Fibroblast of gingiva (primary cell): ENCODE measurements at places on chromosomes 3 and 15.

- DNase-seq = no peak
Measured at GRCh38 chr15:36882487-36883131, 217.7 kb downstream of the MEIS2 start.

GRCh38 chr15:43125100-43125661 lies 8.2 kb upstream of the TMEM62 start:
- no peak for DNase-seq

DNA sequence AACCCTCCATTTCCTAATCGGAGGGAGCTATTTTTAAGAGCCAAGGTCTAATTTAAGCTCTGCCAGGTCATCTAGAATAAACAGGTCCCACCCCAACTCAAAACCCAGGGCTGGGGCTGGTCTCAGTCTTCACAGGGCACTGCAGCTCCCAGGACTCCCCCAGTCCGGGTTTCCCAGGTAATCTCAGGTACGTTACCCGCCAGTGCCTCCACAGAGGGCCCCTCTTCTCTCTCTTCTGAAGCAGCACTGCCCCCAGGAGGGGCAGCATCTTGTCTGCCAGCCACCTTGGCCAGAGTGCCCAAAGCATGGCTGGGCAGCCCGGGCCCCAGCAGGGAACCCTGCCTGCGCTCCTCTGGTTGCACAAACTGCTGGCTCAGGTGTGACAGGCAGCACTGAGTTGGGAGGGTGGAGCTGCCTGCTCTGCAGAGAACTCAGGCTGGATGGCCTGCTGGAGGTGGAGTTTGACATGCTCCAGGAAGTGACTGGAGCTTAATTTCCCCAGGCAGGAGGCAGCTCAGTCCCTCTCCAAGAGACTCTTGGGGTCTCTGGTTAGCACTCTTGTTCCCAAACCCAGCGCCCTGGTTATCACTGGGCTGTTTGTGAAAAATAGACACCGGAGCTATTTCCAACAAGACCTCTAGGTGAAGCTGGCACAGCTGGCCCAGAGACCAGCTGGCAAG lies at the start of gene PLA2G4F:
Gene PLA2G4F (minus strand): TSS at position 394 of the 680 bp plus-strand sequence. CDS start 87 bp downstream, at position 307.
- DNase-seq = no peak

DNA sequence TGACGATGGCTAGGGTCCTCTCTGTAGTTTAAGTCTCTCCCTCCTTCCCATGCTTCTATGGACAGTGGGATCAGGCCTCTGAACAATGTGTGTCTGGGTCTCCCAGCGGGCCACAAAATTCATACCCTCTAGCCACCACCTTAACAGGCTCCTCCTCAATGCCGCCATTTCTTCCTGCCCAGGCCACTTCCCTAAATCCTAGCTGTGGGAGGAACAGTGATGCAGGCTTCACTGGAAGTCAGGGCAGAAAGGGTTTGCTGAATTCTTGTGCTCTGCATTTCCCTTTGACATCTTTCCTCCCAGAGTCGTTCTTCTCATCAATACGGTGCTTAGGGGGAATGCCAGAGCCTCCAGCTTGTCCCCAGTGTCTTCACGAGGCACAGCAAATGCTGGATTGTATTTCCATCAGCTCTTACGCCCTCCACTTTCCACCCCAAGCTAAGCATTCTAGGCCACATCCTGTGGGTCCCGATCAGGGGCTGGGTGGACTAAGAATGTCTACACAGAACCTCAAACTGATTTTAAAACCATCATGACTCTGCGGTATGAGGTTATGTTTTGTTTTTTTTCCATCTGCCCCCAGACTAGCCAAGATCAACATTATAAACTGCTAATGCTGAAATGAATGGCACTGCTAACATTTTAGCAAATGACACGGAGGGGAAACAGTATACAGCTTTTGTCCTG lies 11.9 kb upstream of the LDHAL6B start:
- DNase-seq = no peak

- no peak for DNase-seq
Measured at GRCh38 chr3:47722859-47723258, 58.8 kb downstream of the SMARCC1 start.

DNA sequence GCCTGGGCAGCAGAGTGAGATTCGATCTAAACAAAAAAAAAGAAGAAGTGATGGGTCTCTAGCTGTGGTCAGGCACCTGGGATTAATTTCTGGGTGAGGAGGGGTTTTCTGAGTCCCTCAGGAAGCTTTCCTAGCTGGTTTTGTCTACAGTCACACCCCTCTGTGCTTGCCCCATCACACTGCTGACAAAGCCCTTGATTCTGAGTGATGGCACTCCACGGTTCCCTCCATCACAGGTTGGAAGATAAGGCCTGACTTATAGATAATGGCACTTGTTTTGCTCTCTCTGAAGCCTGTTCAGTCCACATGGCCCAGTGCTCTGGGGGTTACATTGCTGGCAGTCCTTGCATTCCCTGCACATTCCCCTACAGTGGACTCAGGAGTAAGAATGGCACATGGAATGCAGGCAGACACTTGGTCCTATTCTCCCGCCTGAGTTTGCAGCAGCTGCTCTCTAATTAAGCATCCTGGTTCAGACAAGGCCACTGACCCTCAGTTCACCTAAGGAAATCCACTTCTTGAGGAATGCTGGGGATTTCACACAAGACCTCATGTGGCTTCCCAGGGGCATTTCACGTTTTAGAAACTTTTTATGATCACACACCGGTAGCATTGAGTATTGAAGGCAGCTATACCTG lies 81.0 kb upstream of the NMNAT3 start:
- peak; percentile 44 for DNase-seq

- no peak for DNase-seq
Measured at GRCh38 chr15:67805666-67806516, 19.4 kb upstream of the SKOR1 start.

- DNase-seq = peak; percentile 84
Measured at GRCh38 chr15:77402740-77403379, 17.0 kb downstream of the PEAK1 start.

DNA sequence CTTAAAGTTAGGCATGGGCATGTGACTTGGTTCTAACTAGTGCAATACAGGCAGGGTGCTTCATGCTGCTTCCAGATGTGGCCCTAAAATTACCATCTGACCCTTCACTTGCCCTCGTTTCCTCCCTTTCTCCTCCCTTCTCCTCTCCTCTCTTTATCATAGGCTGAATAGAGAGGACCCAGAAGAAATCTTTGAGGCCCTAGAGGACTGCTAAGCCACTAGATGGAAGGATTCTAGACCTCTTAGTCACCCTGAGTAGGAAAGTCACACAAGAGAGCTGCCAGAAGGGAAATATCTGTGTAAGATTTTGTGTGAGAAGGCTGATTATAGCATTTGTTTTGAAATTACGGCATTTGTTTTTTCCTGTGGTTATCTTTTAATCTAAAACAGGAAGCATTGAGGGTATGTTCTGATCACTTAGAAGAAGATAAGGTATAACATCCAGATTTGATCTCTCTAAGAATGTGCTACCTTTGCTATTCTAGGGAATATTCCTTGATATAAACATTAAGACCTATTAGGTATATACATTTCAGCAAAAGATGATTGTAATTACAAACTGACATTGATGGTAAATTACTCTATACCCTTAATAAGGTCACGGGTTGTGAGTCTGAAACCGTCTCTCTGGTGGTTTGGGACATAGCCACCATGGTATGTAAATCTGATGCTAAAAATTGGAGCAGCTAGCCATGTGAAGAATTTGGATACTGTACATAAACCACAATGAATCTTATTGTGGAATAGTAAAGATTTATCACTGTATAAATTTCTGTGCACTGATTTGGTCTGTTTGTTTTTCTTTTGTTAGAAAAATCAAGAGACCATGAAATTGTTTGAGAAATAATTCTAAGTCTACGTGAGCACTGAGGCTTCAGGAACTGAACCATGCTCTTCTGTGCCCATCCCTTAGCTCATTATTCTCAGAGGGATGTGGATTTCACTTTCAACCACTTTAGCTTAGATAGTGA lies 84.1 kb downstream of the TP63 start:
- DNase-seq = peak; percentile 70

DNA sequence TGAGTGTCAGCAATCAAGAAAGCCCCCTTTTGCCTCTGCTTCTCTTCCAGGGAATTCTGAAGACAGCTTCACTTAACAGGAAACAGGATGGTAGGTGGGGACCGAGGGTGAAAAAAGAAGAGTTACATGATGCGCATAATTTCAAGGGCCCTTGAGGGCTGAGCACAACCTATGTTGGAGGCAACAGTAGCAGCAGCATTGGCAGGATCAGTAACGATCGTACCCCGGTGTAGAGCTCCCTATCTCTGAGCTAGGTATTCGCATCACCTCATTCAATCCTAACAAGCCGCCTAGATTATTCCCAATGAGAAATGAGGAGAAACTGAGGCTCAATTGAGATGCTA lies 432 bp upstream of the RAD54L2 start:
- DNase-seq = no peak

- peak; percentile 39 for DNase-seq
Measured at GRCh38 chr3:139238281-139239030, 105.4 kb upstream of the MRPS22 start.

GRCh38 chr3:39280571-39280970 lies 735 bp upstream of the CX3CR1 start:
- DNase-seq = no peak

- no peak for DNase-seq
Measured at GRCh38 chr15:91813924-91814323, 39.6 kb upstream of the SLCO3A1 start.

DNA sequence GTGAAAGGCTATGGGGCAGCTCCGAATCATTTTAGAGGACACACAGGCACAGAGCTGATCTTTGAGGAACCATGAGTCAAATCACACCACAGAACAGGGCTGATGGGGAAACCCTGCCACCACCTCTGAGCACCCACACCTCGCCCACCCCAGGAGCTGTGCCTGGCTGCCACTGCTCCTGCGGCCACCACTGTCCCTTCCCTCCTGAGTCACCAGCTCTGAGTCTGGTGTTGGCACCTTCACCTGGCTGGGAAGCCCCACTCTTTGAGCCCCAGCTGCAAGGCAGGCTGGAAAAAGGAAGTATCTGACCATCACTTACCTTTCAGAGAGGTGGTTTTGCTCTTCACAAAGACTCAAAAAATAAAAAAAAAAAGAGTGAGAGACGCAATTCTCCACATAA lies 63.6 kb upstream of the MEF2A start:
- no peak for DNase-seq

DNA sequence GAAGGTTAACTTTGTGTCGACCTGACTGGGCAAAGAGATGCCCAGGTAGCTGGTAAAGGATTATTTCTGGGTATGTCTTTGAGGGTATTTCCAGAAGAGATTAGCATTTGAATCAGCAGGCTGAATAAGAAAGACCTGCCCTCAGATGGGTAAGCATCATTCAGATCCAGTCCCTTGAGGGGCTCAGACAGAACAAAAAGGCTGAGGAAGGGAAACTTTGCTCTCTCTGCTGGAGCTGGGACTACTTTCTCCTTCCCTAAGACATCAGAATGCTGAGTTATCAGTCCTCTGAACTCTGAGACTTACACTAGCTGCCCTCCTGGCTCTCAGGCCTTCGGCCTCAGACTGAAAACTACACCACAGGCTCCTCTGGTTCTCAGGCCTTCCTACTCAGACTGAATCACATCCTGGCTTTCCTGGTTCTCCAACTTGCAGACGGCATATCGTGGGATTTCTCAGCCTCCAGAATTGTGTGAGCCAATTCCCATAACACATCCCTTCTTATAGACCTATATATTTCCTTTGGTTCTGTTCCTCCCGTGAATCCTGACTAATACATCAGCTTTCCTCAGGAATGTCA lies 982.9 kb downstream of the TUSC7 start:
- DNase-seq = no peak

GRCh38 chr15:73608941-73609340 lies 24.2 kb downstream of the NPTN start:
- DNase-seq = peak; percentile 16

GRCh38 chr3:13475871-13476590 lies 4.1 kb upstream of the HDAC11 start:
- DNase-seq = no peak
